ENCODE measurements at places on chromosomes 7 and 10.

DNA sequence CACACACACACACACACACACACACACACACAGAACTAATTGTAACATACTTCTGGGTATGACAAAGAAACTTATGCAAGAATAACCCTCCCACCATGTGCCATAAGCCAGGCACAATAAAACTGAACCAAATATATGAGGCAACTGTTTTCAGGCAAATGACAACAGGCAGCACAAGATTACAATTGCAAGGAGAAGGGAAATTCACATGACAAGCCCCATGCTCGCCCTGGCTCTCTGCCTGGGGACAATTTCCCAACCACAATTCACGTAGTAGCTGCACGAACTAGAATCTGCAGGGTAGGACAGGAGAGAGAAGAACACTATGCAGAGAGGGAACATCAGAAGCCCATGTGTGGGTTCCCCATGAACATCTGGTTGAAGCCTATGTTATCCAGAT lies 143.3 kb downstream of the CALN1 start:
- peak; percentile 72 for DNase-seq

- no peak for DNase-seq
Measured at GRCh38 chr10:21520509-21520908, 5.0 kb downstream of the SKIDA1 start.

DNA sequence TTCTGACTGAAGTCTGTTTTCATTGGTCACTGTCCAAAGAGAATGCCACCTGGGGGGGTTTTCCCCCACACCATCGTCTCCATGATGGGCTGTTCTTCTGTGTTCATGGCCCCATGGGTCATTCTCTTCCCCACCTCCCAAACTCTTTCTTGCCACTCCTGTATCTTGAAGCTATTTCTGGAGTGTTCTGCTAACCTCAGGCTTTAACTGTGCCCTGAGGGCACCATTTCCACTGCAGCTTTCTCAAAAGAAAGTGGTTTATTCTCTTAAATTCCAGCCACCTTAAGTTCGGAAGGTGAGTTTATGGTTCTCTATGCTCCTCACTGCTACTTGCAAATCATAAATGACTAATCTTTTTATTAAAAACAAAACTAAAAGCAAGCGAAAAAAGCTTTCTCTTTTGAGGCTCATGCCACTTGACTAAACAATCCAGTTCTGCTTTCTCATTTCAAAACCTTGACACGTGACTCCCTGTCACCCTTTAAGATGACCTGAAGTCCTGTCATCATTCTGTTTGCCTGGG lies 7.4 kb upstream of the APBB1IP start:
- DNase-seq, result peak; percentile 80

- peak; percentile 67 for DNase-seq
Measured at GRCh38 chr7:128939075-128939860, 1.5 kb downstream of the IRF5 start.

- no peak for DNase-seq
Measured at GRCh38 chr7:55288070-55288824, 76.9 kb upstream of the LANCL2 start.

GRCh38 chr7:99369767-99370391 lies 4.7 kb upstream of the ARPC1B start:
- no peak for DNase-seq

DNA sequence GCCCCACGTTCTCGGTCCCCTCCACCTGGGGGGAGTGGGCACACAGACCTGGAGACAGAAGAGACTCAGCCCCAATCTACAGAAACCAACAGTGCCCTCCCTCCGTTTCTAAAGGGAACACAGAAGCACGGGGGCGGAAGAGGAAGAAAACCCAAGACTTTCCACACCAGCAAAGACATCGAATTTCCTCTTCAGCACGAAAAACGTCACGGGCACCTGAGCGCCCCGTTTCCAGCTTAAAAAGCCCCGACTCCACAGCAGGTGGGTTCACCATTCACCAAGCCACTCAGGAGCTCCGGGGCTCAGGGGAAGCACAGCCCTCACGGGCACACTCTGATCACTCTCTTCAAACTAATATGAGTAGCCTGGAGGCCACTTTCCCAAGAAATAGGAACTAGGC lies 19.6 kb downstream of the NUDT1 start:
- peak; percentile 79 for DNase-seq

All from suppressor macrophage (primary cell).